ENCODE measurements at places on chromosomes 1 and 21.
A peak's percentile ranks its signal among the peaks of the same experiment; 100 is the strongest.

DNA sequence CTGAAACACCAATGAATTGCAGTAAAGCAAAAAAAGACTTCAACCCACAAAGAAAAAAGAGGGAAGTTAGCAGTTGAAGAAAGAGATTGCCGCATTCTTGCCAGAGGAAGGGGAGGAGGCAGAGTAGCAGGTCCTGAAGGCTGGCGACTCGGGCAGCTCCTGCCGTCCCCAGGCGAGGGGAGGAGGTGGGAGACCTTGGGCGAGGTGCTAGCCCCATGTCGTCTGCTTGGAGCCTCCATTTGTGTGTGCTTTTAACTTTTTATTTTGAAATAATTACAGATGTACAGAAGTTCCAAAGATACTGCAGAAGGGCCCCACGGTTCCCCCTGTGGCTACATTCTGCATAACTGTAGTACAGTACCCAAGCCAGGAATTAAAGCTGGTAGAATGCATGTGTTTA lies 6.7 kb downstream of the TRPM2 start:
- DNase-seq = no peak
- H3K4me3 ChIP-seq = no peak overlapping the region
- peaks cover 3% of the 10 kb centered on the region for H3K4me1 ChIP-seq

DNA sequence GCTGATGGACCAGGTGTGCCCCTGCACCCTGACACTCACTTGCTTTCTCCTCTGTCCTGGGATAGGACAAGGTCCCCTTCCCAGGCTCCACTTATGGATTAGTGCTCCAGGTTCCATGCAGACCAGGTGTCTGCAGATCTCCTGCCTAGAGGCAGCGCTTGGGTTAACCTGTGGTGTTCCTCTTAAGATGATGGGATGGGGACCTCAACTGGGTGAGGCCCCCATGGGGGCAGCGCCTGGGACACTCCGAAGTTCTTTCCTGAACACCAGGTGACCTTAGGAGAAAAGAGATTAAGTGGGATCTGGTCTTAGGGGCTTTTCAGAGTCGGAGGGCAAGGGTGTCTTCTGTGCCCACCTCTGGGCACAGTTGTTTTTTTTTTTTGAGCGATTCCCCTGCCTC lies 21.2 kb downstream of the TNNT2 start:
- no peaks in the 10 kb centered on the region for H3K4me1 ChIP-seq
- no peak overlapping the region for H3K27ac ChIP-seq
- H3K4me3 ChIP-seq = no peak overlapping the region
- no peak for DNase-seq
- H3K36me3 ChIP-seq = no peaks in the 10 kb centered on the region

DNA sequence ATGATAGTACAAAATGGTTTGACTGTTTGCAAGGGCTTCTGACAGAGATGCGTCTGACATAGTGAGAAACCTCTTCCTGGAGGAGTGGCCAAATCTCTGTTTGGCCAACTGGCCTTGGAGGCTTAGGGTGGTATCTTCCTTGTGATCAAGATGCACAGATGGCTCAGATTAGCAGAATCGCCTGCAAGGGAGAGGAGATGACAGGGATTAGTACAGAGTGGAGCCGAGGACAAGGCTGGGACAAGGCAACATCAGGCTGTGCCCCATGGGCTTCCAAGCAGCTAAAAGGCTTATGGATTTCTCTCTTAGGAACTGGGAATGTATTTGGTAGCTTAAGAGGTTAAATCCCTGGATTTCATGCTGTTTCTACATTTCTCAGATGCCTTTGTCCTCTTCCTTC lies 379.1 kb downstream of the SIPA1L2 start:
- H3K36me3 ChIP-seq = no peaks in the 10 kb centered on the region
- H3K27me3 ChIP-seq = no peaks in the 10 kb centered on the region
- DNase-seq = no peak
- no peaks in the 10 kb centered on the region for H3K4me1 ChIP-seq
- no peak overlapping the region for H3K27ac ChIP-seq
- H3K4me3 ChIP-seq = no peak overlapping the region

- no peaks in the 10 kb centered on the region for H3K36me3 ChIP-seq
- peak overlapping the region; percentile 47 for H3K27ac ChIP-seq
- H3K4me3 ChIP-seq = no peak overlapping the region
- no peak for DNase-seq
- H3K4me1 ChIP-seq = peaks cover 58% of the 10 kb centered on the region
- H3K27me3 ChIP-seq = peaks cover 3% of the 10 kb centered on the region
Observed at GRCh38 chr21:45886610-45887026, 95.0 kb upstream of the COL6A1 start.

- H3K36me3 ChIP-seq = no peaks in the 10 kb centered on the region
- DNase-seq = no peak
- H3K4me3 ChIP-seq = no peak overlapping the region
- H3K27ac ChIP-seq = no peak overlapping the region
- H3K4me1 ChIP-seq = no peaks in the 10 kb centered on the region
Observed at GRCh38 chr1:93573940-93574469, 107.6 kb downstream of the BCAR3 start.

DNA sequence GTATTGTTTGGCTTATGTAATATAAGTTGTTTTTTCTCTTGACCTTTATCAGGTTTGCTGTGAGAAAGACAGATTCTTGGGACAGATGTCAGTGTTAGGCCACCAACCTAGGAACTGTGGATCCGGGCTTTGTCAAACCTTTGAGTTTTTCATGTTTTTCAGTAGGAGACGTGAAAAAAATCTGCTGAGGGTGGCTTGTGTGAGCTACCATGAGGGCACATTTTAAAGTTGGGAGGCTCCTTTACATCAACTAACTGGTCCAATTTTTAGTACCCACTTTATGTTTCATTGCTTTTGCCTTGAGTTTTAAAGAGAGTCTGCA lies 801 bp downstream of the RPS6KC1 start:
- no peaks in the 10 kb centered on the region for H3K36me3 ChIP-seq
- no peak overlapping the region for H3K27ac ChIP-seq
- no peak for DNase-seq
- H3K27me3 ChIP-seq = peaks cover 11% of the 10 kb centered on the region

DNA sequence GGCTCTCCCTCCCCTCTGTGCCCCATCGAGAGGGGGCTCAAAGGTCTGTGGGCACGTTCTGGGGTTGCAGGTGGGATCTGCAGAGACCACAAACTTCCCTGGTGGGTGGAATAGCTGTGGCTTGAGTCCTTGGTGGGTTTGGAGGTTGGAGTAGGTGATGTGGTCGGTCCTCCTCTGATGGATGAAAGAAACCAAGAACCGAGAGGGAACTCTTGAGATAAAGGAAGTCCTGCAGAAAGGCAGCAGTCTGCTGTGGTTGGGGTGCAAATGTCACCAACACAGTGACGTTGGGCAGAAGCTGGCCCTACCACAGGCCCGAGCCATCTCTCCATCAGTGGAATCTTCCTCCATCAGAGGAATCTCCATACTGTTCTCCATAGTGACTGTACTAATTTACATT lies 171.8 kb downstream of the FCRL5 start:
- no peaks in the 10 kb centered on the region for H3K27me3 ChIP-seq
- no peak for DNase-seq
- H3K27ac ChIP-seq = no peak overlapping the region
- no peaks in the 10 kb centered on the region for H3K36me3 ChIP-seq
- H3K4me1 ChIP-seq = no peaks in the 10 kb centered on the region

- no peaks in the 10 kb centered on the region for H3K27me3 ChIP-seq
- no peaks in the 10 kb centered on the region for H3K36me3 ChIP-seq
- no peak for DNase-seq
- no peak overlapping the region for H3K27ac ChIP-seq
- H3K4me1 ChIP-seq = no peaks in the 10 kb centered on the region
- H3K4me3 ChIP-seq = no peak overlapping the region
Observed at GRCh38 chr1:82625537-82625936, 824.8 kb downstream of the ADGRL2 start.

Measured in T-cell (primary cell).